ENCODE measurements at places on chromosomes 6 and 20.

DNA sequence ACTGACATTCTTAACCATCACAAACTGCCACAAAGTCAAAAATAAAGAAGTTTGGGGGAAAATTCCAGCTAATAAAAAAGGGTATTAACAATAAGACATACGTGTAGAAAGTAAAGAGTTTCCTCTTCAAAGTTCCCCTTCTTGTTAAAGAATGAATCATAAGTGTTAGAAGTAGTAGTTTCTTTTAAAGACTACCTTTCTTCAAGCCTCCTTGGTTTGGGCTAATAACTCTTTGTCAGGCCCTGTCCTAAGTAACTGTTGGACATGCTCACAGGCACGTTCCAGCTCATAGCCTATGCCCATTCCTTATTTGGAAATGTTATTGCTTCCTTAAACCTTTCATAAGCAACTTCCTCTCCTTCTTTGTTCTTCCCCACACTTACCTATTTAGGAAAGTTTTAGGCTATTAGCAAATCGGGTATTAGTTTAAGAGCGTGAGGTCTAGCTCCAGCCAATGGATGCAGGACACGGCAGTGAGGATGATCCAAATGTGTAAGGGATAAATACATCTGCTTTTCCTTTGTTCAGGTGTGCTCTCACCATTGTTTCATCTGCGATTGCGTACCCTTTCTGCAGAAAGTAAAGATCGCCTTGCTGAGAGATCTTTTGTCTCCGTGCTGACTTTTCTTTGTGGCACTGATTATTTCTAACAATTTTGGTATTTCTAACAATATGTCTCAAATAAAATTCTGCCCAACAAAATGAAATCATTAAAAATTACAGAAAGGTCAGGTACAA, 64.9 kb downstream of the CHD6 start:
- DNase-seq = no peak

DNA sequence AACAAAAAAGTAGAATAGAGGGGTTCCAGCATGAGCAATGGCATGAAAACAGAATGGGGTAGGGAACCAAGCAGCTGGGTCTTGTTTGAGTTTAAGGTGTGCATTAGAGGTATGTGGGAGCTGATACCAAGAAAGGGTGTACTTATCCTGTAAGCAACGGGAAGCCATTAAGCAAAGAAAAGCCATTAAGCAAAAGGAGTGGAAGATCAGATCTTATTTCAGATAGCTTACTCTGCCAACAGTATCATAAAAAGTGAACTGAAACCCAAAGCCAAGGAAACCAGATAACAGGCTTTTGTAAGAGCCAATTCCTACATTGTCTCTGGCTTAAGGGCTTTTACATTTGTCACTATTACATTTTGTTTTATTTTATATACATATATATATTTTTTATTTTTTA, 21.3 kb upstream of the BEND6 start:
- no peak for DNase-seq

DNA sequence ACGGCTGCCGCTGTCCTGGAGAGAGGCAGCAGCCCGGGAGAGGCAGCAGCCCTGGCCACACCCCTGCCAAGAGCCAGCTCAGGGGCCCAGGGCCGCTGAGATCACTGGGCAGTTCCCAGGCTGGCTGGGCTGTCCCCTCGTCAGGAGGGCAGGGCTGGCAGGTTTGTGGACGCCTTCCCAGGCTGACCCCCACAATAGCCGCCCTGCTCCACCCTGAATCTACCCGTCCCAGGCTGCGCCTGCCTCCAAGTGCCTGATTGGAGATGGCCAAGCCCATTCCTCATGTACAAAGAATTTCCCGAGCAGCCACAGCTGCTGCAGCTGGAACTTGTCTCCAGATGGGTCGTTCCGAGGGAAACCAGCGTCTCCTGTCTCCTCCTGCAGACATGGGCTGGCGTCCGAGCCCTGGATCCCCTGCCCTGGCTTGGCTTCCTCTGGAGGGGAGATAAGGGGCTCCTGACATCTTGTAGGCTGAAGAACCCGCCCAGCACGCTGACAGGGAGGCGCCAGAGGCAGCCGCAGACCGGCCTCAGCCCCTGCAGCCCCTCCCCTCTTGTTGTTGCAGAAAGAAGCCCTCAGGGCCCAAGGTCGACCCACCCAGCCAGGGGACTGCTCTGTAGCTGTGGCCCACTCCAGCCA, 9.4 kb upstream of the GATA5 start:
- DNase-seq = no peak

DNA sequence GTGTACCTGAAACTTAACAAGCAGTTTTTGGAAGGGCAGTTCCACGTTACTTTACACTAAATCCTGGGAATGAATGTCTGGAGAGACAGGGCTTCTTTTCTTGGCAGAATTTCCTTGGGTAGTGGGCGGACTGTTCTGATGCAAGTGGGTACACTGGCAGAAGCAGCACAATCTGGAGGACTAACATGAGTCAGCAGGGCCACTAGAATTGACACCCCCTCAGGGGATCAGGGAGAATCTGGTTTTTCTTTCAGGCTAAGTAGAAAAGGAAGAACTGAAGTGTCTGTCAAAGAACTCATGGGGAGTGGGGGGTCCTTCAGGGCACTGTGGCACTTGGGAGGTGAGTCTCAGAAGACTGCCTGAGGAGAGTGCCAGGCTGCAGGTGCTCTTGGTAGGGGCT, 34.6 kb downstream of the PANK2 start:
- DNase-seq = no peak

- no peak for DNase-seq
Measured at GRCh38 chr6:25413207-25413905, 134.2 kb downstream of the CARMIL1 start.

DNA sequence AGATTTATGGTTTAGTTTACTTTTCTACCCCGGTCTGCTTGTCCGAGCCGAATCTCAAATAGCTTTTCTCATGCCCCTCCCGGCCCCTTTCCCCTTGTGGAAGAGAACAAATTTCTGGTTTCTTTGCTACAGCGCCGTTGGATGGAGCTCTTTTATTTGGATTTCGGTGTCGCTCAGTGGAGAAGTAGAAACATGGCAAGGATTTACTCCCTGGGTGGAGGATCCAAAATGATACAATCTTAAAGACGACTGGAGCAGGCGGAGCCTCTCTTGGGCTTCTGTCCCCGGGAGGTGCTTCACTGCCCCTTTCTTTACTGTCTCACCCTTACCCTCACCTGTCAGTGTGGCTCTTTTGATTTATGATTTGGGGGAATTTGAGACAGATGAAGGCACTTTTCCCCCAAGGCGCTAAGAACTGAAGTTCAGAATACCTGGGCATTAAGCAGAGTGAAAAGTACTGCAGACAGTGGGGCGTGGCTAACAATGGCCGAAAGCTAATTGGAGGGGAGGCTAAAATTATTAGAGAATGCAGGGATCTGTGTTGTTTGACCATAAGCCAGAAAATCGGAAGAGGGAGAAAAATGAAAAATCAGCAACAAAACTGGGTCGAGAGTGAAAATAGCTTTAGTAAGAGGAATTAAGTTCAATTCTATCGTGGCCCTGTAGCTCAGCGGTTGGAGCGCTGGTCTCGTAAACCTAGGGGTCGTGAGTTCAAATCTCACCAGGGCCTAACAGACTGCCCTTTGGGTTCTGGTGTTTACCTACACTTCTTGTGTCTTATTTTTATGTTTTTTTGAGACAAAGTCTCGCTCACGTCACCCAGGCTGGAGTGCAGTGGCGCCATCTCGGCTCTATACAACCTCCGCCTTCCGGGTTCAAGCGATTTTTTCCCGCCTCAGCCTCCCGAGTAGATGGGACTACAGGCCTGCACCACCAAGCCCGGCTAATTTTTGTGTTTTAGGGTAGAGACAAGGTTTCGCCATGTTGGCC, 145.1 kb upstream of the ZNF184 start:
- no peak for DNase-seq

GRCh38 chr6:96659084-96659845, 96.3 kb downstream of the FHL5 start:
- no peak for DNase-seq

DNA sequence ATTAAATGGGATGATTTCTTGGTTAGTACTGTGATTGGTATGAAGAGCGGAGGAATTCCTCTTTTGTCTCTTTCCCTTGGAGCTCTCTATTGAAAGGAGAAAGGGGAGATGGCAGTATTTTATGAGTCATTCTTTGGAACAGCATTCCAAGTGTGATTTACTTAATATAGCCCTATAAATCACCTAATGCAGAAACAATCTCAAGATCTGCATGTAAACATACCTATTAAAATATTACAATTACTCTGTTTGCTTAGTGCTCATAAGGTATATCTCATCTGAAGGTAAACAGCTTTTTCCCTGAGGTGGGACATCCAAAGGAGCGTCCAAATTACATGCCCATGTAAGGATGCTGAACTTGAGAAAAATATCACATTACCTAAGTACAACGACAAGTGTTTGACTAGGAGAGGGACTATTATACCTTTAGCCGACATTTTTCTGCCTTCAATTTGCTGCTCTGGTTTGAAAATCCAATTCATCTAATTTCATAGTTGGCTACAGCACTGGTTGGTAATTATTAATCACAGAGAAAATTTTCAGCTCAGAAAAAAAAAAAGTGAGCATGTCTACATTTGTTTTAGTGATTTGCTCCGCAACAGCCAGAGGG, 229.0 kb downstream of the FOXC1 start:
- no peak for DNase-seq

Data from activated naive CD4-positive, alpha-beta T cell (primary cell).